ENCODE measurements at places on chromosomes 4 and X.

- no peak for DNase-seq
Measured at GRCh38 chr4:71026086-71026485, 32.6 kb downstream of the DCK start.

DNA sequence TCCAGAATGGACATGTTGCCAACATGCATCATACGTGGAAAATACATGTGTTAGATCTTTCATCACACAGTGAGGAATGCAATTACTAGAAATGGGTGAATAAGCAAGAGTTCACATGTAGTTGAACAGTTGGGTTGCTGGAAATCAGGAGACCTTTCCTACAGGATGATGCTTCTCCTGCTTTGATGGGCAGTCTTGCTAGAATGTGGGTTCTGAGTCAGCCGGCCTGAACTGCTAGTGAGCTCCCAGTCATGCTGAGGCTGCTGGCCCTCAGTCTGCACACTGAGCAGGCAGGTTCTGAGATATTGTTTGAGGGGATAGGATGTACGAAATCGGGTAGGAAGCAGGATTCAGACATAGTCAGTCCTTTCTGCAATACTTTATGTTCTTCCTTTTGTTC, 20.2 kb downstream of the MSL3 start:
- DNase-seq, result no peak

DNA sequence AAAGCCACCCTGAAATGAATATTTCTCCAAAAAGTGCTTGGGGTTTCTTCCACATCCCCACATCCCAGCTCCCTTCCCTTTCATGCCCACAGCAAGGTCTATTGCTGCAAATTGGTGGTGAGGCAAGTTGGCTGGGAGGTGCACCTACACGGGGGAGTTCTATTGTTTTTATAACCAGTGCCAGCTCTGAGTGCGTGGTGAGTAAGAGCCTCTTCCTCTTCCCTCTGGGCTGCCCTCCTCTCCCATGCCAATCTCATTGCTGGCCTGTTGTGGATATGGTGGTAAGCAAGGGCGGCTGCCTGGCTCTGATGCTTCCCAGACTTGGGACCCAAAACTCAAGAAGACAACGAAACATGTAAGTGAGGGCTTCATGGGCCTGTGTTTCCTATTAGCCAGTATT, 204.3 kb downstream of the SHROOM3 start:
- DNase-seq, result no peak

DNA sequence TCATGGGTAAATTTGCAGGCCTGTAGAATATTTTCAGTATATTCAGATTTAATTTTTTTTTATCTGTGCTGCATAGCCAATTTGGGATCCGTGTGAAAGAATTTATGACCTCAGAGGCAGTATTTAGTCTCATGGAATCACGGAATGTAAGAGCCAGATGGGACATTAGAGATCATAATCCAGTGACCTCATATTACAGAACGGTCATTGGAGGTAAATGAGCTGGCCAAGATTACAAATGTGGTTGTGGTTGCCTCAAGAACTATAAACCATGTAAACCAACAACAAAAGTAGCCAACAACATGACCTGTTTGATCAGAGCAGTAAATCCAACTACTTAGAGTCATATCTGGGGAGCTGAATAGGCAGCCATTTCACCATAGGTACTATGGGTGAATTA, 71.6 kb downstream of the AMOT start:
- no peak for DNase-seq

DNA sequence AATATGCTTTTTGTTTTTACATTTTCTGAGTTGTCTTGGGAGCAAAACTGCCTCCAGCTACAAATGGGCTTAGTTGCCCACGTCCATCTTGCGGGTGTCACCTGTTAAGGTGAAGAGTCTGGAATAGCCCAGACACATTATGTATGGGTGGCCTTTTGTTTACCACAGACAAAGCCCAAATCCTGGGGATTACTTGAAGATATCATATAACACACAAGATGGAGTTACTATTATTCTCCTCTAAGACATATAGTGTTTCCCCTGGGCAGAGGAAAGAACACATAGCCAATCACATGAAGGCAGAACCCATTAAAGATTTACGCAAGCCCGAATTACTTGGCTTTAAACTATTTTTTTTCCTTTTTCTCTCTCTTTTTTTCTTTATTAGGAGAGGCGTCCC, 625.6 kb upstream of the FAM241A start:
- no peak for DNase-seq

DNA sequence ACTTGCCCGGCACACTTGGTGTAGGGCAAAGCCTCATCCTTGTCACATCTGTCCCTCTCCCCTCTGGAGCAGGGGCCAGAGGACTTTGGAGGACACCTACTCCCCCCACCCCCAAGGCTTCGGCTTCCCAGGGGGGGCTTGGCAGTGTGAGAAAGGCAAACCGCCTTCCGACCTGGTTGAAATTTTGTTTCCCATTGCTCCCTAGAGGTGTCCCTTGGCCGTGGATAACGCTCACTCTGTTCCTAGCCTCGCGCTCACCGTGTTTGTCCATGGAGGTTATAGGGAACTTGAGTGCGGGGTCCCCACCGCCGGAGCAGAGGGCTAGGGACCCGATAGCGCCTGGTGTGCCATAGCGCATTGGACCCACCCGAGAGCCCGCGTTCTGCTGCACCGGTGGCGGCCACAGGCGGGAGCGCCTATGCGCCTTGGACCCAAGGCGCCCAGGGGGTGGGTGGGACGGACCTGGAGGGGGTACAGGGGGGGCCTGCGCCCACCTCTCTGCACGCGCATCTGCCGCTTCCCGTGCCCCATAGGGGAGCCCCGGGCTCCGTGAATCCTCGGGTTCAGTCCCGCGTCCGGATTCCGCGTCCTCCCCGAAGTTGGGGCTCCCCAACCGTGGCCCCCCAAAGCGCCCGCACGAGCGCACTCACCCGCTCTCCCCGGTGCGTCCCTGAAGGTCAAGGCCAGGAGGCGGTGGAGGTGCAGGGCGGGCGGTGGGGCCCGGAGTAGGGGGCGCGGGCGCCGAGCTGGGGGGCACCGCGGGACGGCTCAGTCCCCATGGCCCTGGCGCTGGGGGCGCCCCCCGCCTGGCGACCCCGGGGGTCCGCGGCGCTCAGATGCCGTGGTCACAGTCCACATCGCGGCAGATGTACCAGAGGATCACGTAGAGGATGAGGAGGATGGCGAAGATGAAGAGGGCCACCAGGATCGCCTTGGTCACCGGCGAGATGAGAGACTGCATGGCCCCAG, 82.7 kb upstream of the DHRSX start:
- no peak for DNase-seq

DNA sequence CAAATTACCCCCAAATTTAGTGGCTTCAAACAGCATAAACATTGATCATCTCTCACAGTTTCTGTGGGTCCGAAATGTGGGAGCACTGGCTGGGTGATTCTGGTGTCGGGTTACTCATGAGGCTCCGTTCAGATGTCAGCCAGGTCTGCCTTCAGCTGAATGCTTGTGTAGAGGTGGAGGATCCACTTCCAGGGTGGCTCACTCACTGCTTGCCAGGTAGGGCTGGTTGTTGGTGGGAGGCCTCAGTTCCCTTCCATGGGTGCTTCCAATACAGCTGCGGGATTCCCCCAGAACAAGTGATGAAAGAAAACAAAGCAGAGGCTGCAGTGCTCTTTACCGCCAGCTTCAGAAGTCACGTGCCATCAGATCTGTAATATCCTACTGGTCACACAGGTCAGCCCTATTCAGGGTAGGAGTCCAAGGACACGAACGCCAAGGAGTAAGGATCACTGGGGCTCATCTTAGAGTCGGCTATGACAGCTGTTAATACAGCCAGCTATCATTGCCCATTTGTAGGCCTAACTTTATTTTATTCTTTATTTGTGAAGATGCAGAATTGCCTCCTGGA, 1.1 kb upstream of the SMIM43 start:
- DNase-seq, result no peak

DNA sequence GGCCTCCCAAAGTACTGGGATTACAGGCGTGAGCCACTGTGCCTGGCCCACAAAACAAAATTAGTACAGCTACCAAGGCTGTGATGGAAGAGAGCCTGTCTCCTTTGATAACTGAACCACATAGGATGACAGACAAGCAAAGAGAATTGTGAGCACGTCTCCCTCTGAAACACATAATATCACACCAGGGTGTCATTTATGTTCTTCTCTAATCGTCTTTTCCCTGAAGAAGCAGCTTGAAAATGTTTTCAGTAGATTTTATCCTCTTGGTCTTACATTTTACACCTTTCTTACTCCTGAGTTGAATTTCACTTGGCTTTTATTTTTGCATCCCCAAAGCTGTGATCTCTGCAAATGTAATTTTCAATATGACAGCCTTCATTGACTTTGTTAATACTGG, 67.8 kb downstream of the TENM3 start:
- no peak for DNase-seq

GRCh38 chr4:54647070-54647469, 10.7 kb upstream of the KIT start:
- no peak for DNase-seq

DNA sequence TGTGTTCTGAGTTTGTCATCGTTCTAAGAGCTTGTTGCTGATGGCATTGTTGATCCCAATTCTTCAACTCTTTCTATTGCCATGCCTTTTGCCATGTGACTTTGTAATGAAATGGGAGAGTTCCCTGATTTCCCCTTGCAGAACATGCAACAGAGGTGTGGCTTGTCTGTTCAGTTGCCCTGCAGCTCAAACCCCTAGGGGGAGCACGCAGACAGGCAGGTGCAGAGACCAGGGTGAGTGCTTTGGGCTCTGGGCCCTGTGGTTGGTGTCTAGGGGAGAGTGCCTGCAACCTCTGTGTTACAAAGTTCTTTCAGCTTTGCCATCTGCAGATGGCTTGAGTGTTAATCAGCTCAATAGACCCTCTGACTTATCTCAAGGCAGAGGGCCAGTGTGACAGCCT, 332.7 kb downstream of the MID1IP1 start:
- DNase-seq, result no peak

DNA sequence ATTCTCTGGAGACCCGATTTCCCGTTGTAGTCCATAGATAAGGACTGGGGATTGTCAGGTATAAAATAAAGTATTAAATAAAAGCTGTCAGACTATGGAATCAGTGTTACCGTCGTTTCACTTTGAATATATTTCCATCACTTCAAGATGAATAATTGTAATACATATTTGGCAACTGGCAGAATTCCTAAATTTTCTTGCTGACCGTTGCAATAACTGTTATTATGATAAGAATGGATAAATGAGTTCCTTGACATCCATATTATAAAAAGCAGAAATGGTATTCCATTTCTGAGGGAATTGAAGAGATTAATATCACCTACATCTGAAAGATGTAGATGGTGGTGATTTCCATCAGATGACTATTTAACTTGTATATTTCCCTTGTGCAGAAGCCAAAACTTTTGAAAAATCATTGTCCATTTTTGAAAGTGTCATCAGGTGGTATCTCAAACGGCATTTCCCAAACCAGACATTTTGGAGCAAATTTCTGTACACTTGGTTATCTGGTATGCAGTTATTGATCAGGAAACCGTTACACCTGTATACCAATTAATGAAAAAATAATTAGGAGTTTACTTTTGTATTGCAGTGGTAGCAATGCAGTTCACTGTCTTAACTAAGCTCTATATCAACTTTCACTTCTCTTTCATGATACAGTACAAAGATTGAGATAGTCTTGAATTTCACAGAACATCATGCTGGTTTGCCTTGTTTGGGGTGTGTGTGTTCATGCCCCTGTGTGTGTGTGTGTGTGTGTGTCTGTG, 878.5 kb downstream of the PCDH18 start:
- no peak for DNase-seq

DNA sequence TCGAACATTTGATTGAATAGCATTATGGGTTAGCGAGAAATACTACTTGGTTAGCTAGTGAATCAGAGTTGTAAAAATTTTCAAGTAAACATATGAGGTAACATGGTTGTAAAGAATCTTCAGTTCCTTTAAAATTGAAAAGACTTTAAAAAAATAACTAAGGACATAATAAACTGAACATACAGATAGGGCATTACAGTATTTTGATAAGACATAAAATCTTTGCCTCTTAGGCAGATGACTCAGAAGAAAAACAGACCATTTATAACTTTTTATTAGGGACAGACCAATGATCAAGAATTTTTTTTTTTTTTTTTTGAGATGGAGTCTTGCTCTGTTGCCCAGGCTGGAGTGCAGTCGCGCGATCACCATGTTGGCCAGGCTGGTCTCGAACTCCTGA, 43.1 kb downstream of the PNMA5 start:
- no peak for DNase-seq
